ENCODE measurements at places on chromosomes 2 and 18. TPM values are rescaled to one million over a fixed set of nuclear protein-coding genes. Genes with fewer than 3 reads are reported as not detected.

The GMCL1 gene
- total RNA-seq, result 13.5 TPM

The DSG3 gene
- total RNA-seq, result under 0.01 TPM

The TNFRSF11A gene
- 0.82 TPM for total RNA-seq

The HOXD8 gene
- not detected for total RNA-seq

The CYB5A gene
- 9.0 TPM for total RNA-seq

The PPP1R1C gene
- under 0.01 TPM for total RNA-seq

The MXD1 gene
- 12.2 TPM for total RNA-seq

The HOXD4 gene
- total RNA-seq, result not detected

The SERPINB11 gene
- total RNA-seq, result not detected

The LYPD6 gene
- total RNA-seq, result 9.4 TPM

The QPCT gene
- 22.0 TPM for total RNA-seq

The ITPRIPL1 gene
- 4.9 TPM for total RNA-seq

The REV1 gene
- 84.8 TPM for total RNA-seq

The CSRNP3 gene
- total RNA-seq, result 214 TPM

The ACKR3 gene
- total RNA-seq, result 20.0 TPM

The EGR4 gene
- total RNA-seq, result not detected

The NFATC1 gene
- total RNA-seq, result 0.41 TPM

The CIDEA gene
- 1.6 TPM for total RNA-seq

The ANKRD36B gene
- 540 TPM for total RNA-seq

The STON1 gene
- total RNA-seq, result 3.7 TPM

The AQP12A gene
- not detected for total RNA-seq

The MBD5 gene
- 29.3 TPM for total RNA-seq

The MARCHF4 gene
- 8.2 TPM for total RNA-seq

The MAIP1 gene
- total RNA-seq, result 14.3 TPM

The KCMF1 gene
- 46.9 TPM for total RNA-seq

The KIAA2012 gene
- 0.82 TPM for total RNA-seq

The UPP2 gene
- 1.6 TPM for total RNA-seq

The SP140L gene
- 1.2 TPM for total RNA-seq

The USP34 gene
- total RNA-seq, result 177 TPM

The LRATD1 gene
- 29.8 TPM for total RNA-seq

The CHPF gene
- total RNA-seq, result 24.1 TPM

The MC2R gene
- total RNA-seq, result under 0.01 TPM

The PLGLB1 gene
- total RNA-seq, result 9.4 TPM

The INPP1 gene
- total RNA-seq, result 11.0 TPM

The PDCD1 gene
- total RNA-seq, result 0.41 TPM

The NAGK gene
- total RNA-seq, result 49.7 TPM

The HTR2B gene
- 0.41 TPM for total RNA-seq

The NCKAP1 gene
- total RNA-seq, result 143 TPM

The ANKRD30B gene
- total RNA-seq, result 3.3 TPM

The DIPK1C gene
- 4.9 TPM for total RNA-seq

The BOLL gene
- total RNA-seq, result not detected

The LIMS4 gene
- total RNA-seq, result 0.41 TPM

The ANKRD12 gene
- 135 TPM for total RNA-seq

The RAB17 gene
- 0.41 TPM for total RNA-seq

The IL18R1 gene
- 0.41 TPM for total RNA-seq

The MROH2A gene
- total RNA-seq, result not detected

The CCDC68 gene
- total RNA-seq, result 1.2 TPM

The AQP12B gene
- total RNA-seq, result not detected

The ADRA2B gene
- total RNA-seq, result under 0.01 TPM

The SH3RF3 gene
- 9.0 TPM for total RNA-seq

The MAT2A gene
- 55.4 TPM for total RNA-seq

The FAM136A gene
- total RNA-seq, result 31.4 TPM

All from frontal cortex (tissue), 4 donors.